Putamen (tissue), 1 donor: ENCODE measurements at places on chromosomes 4 and X.

GRCh38 chrX:136076942-136077341 is 70.4 kb upstream of the FHL1 start:
- no peak for DNase-seq

DNA sequence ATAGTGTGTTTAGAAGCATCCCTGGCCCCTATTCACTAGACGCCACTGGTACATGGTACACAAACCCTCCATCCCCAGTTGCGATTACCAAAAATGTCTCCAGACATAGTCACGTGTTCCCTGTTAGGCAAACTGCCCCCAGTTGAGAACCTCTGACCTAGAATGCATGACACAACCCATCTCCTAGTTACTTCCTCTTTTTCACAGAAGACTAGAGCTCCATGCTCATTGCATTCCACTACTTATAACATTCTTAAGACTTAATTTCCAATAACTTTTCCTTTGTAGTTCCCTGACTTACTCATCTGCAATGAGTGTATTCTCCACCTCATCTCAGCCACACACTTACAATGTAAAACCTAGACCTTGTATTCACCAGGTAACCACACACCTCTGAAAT is 68.6 kb downstream of the PRSS12 start:
- no peak for DNase-seq

- DNase-seq, result no peak
Measured at GRCh38 chrX:67104982-67105757, 438.7 kb upstream of the AR start.

DNA sequence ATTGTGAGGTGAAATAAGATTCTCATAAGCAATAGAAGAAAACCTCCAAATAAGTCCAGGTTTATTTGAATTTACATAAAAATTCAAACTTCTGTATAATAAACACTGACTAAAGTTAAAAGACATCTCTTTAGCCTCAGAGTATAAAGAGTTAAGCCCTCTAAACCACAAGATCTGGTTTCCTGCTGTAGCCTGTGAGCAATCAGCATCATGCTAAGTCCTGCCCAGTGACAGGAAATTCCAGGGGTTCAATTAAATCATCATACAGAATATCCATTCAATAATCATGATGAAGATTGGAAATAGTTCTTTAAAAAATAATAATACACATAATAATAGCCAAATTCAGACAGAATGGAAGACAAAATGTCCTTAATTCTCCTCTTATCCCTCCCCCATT is 139.2 kb upstream of the DGKK start:
- DNase-seq, result no peak

DNA sequence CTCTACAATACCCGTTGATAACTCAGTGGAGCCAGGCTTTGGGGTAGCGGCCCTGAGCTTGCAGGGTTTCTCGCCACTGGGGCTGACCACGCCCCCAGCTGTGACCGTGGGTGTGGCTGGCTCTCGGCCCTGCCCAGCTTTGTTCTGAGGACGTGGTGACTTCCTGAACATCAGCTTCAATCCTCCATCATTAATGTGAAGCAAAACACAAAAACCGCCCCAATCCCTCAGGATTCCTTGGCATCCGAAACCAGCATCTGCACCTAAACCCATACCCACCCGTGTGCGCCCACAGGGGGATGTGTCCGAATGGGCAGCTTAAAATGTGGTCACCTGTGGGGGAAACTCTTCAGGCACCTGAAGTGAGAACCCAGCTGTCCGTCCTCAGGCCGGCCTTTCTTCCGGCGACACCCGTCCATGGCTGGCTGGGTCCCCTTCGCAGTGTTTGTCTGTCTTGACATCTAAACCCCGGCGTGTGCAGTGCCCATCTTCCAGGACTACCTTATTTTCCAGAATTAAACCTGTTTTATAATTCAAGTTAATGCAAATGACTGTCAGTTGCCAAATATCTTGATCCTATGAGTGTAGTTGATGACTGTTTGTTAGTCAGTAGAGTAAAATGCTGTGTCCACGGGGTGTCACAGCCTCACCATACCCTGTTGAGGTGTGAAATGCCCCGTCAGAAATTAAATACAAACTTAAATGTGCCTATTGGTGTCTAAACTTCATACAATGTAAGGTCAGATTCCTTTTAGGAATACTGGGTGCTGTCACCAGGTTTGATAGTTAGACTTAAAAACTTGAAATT is 27.3 kb downstream of the NELFA start:
- no peak for DNase-seq

- no peak for DNase-seq
Measured at GRCh38 chr4:118814058-118814457, 21.9 kb downstream of the SEC24D start.

- no peak for DNase-seq
Measured at GRCh38 chr4:27176881-27177280, 316.2 kb downstream of the STIM2 start.

GRCh38 chr4:89781321-89781720 is 55.6 kb downstream of the SNCA start:
- DNase-seq, result no peak

- DNase-seq, result no peak
Measured at GRCh38 chrX:42247241-42247640, 323.9 kb upstream of the CASK start.
